Stimulated activated CD8-positive, alpha-beta memory T cell treated with anti-CD3 and anti-CD28 coated beads, Interleukin-4, amount 100 ng/mL, for 48 hours (primary cell): ENCODE measurements at places on chromosomes 6 and 20.

DNA sequence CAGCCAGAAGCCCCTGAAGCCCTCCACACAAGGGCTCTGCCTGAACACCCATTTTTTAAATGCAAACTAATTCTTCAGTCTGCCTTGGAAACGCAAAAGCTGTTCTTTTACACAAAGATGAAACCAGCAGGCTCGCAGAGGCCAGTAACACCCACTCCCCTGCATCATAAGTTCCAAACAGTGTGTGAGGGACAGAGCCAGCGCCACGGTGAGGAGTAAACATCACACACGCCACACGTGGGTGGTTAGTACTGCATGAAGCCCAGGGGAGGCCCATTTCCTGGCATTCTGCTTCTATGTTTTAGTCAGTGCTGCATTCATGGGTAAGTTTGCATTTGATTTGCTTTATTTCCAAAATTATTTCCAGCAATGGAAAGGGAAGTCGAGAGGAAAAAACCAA is 217.7 kb upstream of the RIN2 start:
- DNase-seq: peak; percentile 55

DNA sequence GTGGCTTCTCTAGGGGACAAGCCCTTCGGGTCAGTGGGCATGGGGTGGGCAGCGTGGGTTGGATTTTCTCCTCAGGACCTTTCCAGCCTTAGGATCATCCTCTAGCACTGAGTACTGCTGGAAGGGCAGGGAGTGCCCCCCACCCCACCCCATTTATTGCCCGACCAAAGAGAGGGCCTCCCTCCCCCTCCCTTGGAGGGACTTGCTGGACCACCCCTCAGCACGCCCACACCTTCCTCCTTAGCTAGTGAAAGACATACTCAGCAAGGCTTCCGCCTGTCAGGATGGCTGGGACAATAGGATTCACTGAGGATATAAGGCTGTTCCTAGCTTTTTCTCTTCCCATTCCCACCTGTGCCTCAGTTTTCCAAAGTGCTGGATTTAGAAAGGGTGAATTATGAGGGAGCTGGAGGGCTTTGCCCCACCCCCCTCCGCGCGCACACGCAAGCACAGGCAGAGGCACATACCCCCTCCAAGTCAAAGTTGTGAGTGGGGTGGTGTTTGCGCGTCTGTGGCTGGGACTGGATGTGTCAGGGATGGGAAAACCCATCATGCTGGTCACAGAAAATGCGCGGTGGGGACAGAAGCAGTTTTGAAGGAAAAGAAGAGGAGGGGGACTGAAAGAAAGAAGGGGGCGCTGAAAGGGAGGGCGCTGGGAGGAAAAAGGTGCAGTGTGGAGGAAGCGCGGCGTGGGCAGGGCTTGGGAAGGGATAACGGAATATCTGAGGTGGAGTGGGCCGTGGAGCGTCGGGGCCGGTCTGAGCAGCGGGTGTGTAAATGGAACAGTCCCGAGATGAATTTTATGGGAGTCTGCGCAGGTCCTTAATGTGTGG is 693 bp upstream of the SLC29A1 start:
- DNase-seq: peak; percentile 43

GRCh38 chr20:11255860-11256259 is 582.1 kb upstream of the JAG1 start:
- no peak for DNase-seq

- no peak for DNase-seq
Observed at GRCh38 chr6:56690519-56691285, 48.0 kb upstream of the DST start.

- no peak for DNase-seq
Observed at GRCh38 chr6:167781066-167781767, 45.5 kb upstream of the AFDN start.

DNA sequence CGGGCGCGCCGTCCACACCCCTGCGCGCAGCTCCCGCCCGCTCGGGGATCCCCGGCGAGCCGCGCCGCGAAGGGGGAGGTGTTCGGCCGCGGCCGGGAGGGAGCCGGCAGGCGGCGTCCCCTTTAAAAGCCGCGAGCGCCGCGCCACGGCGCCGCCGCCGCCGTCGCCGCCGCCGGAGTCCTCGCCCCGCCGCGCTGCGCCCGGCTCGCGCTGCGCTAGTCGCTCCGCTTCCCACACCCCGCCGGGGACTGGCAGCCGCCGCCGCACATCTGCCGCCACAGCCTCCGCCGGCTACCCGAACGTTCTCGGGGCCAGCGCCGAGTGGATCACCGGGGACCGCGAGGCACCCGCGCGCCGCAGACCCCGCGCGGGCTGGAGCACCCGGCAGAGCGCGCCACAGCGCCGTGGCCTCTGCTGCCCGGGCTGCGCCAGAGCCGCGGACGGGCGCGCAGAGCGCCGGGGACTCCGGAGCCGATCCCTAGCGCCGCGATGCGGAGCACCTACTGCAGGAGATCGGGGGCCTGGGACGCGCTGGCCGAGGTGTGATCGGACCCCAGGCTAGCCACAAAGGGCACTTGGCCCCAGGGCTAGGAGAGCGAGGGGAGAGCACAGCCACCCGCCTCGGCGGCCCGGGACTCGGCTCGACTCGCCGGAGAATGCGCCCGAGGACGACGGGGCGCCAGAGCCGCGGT is at the start of gene BMP2:
Gene BMP2, plus strand, starts transcription at position 151 of the 692 bp plus-strand sequence. CDS start 2,441 bp downstream, outside the sequence.
- no peak for DNase-seq

DNA sequence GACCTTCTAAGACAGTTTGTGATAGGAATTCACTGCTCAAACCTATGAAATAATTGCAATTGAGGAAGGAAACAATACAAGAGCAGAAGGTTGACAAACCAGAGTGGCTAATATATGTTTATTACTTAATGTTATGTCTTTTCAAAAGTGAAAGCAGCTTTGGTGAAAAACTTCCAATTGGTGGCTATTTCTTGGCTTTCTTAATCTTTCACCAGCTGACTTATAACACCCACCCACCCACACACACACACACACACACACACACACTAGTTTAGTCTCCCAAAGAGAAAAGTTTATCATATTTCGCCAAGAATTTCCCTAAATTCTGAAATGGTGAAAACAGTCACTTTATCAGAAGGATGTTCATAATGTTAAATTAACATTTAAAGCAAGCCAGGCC is 583.5 kb downstream of the EYS start:
- no peak for DNase-seq

DNA sequence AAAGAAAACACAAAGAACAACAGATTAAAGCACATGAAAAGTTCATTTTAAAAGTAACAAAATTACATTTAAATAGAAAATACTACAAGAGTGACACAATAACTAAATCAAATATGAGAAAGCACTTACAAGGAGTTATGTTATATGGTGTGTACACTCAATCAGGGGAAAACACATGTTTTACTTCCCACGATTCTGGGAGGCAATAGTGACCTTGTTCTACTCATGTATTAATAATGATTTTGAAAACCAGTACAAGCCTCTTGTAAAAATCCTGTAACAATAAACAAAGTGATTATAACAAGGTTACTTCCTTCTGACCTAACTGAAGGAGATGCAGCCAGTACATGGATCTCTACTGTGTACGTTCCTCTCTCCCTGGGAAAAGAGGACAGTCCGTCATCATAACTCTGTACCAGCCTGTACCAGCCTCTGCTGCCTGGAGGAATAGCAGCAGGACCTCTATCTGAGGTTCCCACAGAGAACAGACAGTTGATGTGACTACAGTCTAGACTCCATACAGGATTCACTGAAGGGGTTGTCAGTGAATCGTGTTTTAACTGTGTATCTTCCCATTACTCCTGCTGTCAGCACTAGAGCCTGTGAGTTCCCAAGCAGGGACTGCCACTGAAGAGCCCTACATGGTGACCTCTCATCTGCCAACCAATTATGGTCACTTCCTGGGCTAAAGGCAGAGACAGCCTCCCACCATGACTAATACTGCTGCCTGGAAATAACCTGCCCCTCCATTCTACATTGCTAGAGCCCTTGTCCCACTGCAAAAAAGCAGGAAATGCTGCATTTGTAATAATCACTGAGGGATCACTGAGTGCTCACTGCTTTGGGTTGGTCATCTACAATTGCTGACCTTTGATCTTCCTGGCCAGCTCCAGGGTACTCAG is 149.7 kb downstream of the KIF16B start:
- no peak for DNase-seq

DNA sequence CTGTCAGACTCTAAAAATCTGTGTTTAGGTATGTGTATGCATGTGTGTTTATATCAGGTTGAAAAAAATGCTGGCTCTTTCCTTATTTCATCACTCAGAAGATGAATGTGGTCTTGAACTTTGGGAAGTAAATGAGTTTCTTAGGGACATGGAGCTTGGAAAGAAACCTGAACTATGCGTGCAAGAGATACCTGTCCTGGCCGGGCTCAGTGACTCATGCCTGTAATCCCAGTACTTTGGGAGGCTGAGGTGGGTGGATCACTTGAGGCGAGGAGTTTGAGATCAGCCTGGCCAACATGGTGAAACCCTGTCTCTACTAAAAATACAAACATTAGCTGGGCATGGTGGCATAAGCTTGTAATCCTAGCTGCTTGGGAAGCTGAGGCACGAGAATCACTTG is 4.4 kb upstream of the GLP1R start:
- no peak for DNase-seq

DNA sequence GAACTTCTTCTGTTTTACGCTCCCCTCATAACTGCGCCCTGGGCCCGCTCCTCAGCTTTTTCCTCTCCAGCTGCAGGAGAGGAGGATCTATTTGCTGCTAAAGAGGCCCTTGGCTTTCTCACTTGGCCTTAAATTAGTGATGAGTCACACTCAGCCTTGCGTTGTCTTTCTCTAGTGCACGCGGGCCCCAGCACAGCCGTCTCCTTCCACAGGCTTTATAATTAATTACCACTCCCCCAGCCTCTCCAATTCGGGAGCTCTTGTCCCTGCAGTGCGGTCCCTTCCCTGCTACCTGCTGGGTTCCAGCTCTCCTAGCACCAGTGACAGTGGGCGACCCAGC is 25.2 kb downstream of the PACSIN1 start:
- no peak for DNase-seq

DNA sequence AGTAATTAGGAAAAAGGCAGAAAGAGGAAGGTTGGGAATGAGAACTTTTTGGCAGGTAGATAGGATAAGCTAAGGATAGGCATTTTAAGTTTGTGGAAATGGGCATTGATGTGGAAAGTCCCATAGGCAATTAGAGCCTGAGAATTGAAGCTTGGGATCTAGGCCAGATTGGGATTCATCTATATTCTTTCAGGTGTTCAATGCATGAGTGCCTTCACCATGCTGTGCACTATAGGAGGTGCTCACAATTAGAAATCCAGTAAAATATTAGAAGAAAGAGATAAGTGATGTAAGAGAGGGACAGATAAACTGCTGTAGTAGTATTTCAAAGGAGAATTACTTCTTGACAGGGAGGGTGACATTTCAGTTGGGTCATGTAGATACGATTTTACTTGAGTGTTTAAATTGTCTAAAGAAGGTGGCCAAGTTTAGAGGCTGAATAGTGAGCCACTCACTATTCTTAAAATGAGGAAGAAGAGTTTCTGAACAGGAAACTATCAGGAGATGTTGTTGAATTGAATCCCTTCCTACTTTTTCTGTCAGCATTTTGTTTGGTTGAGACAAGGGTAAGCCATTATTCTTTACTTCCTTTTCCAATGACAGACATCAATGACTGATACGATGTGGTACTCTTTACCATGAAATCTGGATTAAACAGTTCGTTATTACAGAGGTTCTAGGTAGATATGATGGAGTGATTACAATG is 31.0 kb upstream of the CTAGE9 start:
- no peak for DNase-seq

GRCh38 chr6:113416170-113416569 is 441.0 kb upstream of the MARCKS start:
- no peak for DNase-seq

- no peak for DNase-seq
Observed at GRCh38 chr20:25286917-25287316, 39.0 kb downstream of the PYGB start.

DNA sequence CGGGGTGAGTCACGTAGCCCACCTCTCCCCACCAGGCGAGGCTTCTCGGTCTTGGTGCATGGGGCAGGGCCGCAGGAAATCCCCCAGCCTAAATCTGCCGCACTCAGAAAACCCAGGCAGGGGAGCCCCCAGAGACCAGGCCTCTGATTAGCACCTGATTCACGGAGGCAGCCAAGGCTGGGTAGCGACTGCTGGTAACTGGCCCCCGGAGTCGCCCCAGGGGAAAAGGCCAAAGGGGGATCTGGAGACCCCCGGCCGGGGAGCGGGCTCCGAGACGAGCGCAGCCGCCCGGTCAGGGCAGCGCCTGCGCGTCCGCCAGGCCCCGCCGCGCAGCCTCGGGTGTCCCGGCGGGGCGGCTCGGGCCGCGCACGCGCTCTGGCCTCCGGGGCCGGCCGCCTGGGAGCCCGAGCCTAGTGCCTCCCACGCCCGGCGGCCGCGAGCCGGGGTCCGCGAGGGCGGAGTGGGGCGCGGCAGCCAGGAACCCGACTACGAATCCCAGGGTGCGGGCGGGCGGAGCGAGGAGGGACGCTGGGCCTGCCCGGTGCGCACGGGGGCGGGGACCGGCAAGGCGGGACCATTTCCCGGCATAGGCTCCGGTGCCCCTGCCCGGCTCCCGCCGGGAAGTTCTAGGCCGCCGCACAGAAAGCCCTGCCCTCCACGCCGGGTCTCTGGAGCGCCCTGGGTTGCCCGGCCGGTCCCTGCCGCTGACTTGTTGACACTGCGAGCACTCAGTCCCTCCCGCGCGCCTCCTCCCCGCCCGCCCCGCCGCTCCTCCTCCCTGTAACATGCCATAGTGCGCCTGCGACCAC is at the start of gene DUSP22:
Gene DUSP22, plus strand, starts transcription at position 791 of the 809 bp plus-strand sequence. CDS start 53 bp downstream, outside the sequence.
- peak; percentile 87 for DNase-seq

- no peak for DNase-seq
Observed at GRCh38 chr6:42162384-42162783, 10.8 kb upstream of the GUCA1A start.

DNA sequence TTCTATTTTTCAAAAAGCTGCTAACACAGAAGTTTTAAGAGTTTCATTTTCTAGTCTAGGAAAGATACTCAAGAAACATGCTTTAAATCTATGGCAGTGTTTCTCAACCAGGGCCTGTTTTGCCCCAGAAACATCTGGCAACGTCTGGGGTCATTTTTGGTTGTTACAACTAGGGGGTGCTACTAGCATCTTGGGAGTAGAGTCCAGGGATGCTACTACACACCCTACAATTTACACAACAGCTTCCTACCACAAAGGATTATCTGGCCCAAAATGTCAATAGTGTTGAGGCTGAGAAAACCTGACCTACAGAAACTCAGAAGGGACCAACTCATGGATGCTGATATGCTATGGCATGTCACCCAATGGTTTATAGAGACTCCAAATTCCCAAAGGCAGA is 24.4 kb downstream of the SERAC1 start:
- no peak for DNase-seq

DNA sequence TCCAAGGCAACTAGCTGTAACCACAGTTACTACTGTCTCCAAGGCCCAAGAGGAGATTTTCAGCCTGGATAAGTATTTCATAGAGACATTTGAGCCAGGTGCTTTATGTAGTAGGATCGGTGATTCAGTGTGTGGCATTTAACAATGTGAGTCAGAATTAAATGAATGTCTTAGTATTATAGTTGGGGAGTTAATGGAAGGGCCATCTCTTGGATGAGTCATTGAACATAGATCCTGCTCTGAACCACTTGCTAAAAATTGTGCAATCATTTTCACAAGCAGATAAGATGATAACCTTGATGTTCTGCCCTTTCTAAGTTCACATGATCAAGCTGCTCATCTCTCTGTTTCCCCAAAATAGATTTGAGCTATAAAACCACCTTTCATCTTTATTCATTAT is 668.9 kb upstream of the CITED2 start:
- DNase-seq: no peak
